ENCODE measurements at places on chromosomes 4 and X. TPM values are rescaled to one million over a fixed set of nuclear protein-coding genes. Genes with fewer than 3 reads are reported as not detected.

- no peak for DNase-seq
Observed at GRCh38 chrX:17040711-17041110, 94.3 kb downstream of the REPS2 start.

Gene PDGFC
- total RNA-seq: 47.3 TPM

DNA sequence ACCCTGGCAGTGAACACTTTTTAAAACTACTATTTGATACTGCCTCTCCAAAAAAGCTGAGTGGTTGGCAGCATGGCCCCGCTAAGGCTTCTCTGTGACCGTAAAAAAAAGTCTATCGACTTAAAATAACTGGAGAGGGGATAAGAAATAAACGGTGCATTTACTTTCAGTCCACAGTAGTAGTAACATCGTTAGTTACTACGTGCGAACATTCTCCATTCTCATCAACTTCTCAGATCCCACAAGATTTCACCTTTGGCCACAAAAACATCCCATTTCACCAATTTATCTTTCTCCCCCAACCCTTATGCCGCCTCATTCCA, 524 bp upstream of the EXOSC9 start:
- no peak for DNase-seq

DNA sequence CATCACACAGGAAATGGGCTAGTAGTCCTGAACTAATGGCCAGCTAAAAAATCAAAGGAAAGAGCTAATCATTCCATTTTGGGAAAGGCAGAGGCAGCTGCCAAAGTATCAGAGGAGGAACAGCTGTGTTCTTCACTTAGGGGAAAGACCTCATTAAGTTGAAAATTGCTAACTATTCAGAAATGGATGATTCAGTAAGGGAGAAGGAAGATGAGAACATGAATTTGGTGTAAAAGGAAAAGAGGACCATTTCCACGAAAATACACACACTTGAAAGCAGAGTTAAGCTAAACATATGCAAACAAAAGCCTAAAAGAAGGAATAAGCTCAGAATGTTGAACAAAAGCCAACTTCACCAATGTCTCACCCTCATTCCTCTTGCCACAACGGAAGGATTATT, 90.4 kb downstream of the PCDH19 start:
- DNase-seq: no peak

Gene PDCL2
- total RNA-seq: not detected

Measured in dermis blood vessel endothelial cell (primary cell).